ENCODE measurements at places on chromosomes 13 and 19.

DNA sequence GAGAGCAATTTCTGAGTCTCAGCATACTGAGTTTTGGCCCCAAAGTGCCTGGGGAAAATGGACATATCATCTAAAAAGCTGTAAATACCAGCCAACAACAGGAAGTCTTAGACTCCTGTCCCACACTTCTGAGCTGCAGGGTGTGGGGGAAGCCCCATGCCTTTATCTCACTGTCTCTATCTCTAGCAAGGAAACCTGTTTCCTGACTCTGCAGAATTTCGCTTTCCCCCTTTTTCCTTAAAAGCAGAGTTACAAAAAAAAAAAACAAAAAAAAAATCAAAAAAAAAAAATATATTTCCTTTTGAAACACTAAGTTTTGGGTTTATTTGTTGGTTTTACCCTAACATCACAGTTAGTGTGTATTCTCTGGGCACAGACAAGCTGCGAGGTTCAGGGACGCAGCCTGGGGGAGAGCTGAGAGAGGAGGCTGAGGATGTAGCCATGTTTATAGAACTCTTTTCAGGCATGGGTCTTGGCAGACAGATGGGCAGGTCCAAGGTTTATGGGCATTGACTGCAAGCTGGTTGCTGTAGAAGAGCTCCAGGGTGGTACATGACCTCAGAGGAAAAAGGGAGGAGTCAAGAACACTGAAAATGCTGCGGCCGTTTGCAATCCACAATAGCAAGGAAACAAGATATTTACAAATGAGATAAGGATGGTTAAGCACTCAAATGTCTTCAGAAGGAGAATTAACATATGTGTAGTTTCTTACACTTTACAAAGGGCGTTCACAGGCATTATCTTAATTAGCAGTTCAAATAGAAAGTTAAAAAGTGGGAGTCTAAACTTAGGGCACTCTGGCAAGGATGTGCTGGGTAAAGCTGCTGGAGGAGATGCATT is 4.9 kb downstream of the MBNL2 start:
- DNase-seq: peak; percentile 93

GRCh38 chr19:27892500-27892899 is 1320.5 kb downstream of the UQCRFS1 start:
- DNase-seq: no peak

- no peak for DNase-seq
Observed at GRCh38 chr19:2758601-2759313, 18.9 kb upstream of the SLC39A3 start.

GRCh38 chr19:16527334-16527935 is 14.8 kb downstream of the CHERP start:
- DNase-seq: no peak

DNA sequence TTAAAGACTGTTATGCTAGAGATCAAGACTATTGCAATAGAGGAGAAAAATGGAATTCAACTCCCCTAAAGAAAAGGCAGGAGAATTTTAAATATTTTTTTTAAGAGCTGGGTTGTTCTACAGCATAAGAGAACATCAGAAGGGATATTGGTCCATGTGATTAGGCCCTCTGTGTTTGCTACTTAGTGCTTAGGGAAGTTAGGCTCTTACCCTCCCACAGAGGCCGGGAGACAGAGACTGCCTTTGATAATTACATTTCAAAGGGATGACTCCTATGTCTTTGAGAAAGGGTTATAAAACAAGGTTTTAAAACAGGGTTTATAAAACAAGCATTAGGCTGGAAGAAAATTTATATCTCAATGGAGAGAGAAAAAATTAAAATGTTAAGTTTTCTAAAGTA is 1248.1 kb upstream of the PCDH20 start:
- DNase-seq: no peak

- no peak for DNase-seq
Observed at GRCh38 chr19:14544977-14545715, 15.8 kb downstream of the TECR start.

- no peak for DNase-seq
Observed at GRCh38 chr19:45574526-45574925, 10.1 kb downstream of the OPA3 start.

- DNase-seq: peak; percentile 94
Observed at GRCh38 chr19:862581-863314, 3.3 kb downstream of the CFD start.

- no peak for DNase-seq
Observed at GRCh38 chr13:55361141-55361540, 1779.6 kb upstream of the PRR20A start.

DNA sequence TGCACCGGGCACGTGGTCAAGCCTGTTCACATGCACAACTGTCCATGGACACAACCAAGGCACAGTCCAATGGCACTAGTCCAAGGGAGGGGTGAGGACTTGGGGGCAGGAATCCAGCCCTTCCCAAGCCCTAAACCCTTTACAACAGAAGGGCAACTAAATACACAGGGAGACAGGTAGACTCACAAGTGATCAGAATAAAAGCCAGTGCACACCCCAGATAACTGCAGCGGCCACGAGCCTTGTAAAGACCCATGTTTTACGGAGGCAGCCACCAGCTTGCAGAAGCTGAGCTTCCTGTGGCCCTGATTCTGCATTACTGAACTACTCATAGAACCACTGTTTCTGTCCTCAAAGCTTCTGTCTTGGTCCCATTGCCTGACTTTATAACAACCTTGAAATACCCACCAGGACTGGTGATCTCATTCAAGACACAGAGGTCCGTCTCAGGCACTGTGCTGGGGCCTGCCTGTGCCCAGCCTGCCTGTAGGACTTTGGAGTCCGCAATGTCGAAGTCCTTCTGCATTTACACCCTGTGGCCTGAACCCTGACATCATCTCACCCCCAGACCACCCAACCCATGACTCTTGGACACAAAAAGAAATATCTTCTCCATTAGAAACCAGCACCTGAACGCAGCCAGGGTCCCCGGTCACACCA is 181.2 kb downstream of the COL4A1 start:
- DNase-seq: no peak

All from hematopoietic multipotent progenitor cell treated with erythropoietin and hydrocortisone succinate and interleukin-3 and kit ligand, for 4 days (in vitro differentiated cells).